Stimulated activated CD4-positive, alpha-beta T cell treated with anti-CD3 and anti-CD28 coated beads, Interleukin-2, amount 100 ng/mL, for 24 hours (primary cell): ENCODE measurements at places on chromosomes 5 and 9.

DNA sequence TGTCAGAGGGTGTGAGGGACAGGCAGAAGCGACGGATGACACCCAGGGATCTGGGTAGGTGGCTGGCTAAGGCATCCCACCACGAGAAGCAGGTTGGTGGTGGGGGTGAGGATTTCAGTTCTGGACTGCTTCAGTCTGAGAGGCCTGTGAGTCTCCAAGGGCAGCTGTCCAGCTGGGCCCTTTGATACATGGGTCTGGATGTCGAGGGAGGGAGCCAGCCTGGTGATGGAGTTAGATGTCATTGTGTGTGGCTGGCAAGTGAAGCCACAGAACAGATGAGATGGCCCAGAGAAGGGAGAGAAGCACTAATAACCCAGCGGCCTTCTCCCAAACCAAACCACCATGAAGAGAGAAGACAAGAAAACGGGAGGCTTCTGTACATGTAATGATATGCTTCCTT lies 11.1 kb downstream of the MED27 start:
- DNase-seq = no peak

- no peak for DNase-seq
Measured at GRCh38 chr5:31194892-31195555, 1.5 kb downstream of the CDH6 start.

DNA sequence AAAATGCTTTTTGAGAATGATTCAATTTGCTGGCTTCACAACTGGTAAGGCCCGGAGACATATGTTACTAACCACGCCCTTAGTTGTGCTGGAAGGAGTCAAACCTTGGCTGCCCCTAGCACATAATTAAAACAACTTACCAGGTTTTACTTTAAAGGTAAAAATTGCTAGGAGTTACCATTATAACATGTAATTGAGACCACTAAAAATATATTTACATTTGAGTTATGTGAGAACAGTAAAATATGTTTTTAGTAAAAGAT lies 435.6 kb upstream of the CDH9 start:
- no peak for DNase-seq

DNA sequence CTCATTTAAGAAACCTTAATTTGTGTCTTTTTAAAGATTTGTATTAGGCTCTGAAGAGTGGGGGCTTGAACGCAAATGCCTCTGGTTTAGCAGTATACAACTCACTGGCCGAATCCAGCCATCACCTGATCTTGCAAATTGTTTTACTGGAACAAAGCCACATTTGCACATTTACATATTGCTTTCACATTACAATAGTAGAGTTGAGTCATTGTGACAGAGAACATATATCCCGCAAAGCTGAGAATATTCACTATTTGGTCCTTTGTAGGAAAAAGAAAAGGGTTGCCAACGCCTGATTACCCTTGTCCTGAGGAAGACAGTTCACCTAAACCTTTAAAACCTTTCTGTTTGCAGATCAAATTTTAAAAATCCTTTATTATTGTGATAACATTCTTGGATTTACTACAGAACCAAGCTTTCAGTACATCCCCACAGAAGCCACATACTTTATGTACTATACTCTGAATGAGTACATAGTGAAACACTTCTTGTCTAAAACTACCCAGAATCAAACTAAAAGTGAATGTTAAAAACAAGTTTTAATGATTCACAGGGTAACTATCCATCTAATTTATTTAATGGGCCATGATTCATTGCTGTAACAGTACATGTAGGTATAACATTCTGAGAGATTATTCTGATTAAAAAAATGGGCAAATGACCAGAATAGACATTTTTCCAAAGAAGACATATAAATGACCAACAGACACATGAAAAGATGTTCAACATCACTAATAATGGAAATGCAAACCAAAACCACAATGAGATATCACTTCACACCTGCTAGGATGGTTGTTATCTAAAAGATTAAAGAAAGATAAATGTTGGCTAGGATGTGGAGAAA lies 161.0 kb downstream of the SLC25A46 start:
- DNase-seq = no peak

GRCh38 chr5:178502401-178503100 lies 87.6 kb downstream of the COL23A1 start:
- no peak for DNase-seq
